NB4 (cell line): ENCODE measurements at places on chromosomes 1 and 21.

- peak; percentile 85 for DNase-seq
Measured at GRCh38 chr1:59692591-59692990, 122.2 kb upstream of the HOOK1 start.

- DNase-seq: peak; percentile 33
Measured at GRCh38 chr1:216750031-216750627, 26.9 kb upstream of the ESRRG start.

GRCh38 chr1:65211331-65211730 is 63.3 kb downstream of the AK4 start:
- no peak for DNase-seq

DNA sequence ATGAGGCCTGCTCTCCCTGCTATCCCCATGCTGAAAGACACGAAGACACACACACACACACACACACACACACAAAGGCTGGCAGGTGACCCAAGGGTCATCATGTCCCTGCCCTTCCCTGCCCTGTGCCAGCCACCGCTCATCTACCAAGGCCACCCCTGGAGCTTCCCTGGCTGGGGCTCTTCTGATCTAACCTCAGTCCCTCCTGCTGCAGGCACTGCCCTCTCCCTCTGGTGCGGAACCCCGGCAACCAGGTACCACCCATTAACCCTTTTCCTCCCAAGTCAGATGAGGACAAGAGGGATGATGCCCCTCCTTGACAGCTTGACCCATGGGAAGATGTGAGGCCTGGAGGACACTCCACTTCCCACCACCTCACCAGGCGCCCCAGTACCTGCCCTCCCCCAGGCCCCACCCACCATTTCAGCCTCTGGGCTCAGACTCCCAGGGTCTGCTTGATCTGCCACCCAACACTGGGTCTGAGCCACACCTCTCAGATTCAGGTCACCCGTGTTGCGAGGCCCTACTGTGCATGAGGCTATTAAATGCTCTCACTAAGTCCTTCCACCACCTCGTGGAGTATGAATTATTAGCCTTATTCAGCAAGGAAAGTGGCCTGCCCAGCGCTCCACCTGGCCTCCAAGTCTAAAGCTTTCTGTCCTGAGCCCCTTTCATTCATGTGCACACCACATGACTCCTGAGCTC is 2.5 kb downstream of the SDC3 start:
- DNase-seq: no peak

DNA sequence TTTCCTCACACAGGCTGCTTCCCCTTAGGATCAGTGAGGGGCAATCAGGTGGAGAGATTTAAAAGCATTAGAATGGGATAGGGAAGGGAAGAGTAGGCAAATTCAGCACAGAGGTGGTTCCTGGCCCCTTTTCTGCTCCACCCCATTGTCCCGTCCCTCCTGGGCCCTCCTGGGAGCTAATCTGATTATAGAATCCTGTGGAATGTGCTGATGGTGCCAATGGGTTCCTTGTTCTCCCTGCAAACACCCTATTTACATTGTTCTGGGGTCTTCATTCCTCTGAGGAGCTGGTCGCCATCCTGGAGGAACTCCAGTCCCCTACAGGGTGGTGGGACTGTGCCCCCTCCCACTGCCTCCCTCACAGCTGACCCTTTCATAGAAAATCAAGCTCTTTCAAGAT is 34.4 kb upstream of the LRP8 start:
- no peak for DNase-seq

GRCh38 chr1:209583408-209583807 is at the start of gene CAMK1G:
CAMK1G (plus strand) TSS chr1:209583714; CDS start chr1:209594984, 11,270 bp downstream.
- no peak for DNase-seq

DNA sequence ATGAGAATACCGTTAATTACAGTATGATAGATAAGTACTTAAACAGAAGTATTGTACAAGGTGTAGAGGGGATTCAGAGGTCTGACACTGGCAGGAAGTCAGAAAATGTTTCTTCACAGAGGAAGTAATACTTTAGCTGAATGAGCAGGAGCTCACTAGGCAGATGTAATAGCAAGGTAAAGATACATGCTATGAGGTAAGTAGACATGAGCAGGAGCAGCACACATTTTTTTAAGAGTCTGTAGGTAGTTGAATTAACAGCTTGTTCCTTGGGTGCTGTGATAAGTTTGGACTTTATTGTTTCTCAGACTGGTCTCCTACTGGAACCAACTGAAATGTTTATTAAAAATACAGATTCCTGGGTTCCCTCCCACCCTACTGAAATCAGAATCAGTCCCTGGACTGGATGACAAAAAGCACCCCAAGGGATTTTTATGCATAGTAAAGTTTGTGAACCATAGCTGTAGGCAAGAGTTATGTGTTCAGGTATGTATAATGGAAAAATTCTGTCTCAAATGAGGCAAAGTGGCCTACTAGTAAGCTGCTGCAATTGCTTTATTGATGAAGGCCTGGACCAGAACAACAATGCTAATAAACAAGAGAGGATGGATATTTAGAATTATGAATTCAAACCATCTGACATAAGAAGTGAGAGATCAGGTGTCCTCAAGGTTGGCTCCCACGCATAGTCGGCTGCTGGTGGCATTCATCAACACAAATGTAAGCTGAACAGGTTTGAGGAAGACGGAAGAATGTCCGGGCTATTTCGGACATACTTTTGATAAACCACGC is 902 bp downstream of the AP4B1 start:
- peak; percentile 40 for DNase-seq

- DNase-seq: no peak
Measured at GRCh38 chr1:38135625-38136414, 89.2 kb upstream of the POU3F1 start.

DNA sequence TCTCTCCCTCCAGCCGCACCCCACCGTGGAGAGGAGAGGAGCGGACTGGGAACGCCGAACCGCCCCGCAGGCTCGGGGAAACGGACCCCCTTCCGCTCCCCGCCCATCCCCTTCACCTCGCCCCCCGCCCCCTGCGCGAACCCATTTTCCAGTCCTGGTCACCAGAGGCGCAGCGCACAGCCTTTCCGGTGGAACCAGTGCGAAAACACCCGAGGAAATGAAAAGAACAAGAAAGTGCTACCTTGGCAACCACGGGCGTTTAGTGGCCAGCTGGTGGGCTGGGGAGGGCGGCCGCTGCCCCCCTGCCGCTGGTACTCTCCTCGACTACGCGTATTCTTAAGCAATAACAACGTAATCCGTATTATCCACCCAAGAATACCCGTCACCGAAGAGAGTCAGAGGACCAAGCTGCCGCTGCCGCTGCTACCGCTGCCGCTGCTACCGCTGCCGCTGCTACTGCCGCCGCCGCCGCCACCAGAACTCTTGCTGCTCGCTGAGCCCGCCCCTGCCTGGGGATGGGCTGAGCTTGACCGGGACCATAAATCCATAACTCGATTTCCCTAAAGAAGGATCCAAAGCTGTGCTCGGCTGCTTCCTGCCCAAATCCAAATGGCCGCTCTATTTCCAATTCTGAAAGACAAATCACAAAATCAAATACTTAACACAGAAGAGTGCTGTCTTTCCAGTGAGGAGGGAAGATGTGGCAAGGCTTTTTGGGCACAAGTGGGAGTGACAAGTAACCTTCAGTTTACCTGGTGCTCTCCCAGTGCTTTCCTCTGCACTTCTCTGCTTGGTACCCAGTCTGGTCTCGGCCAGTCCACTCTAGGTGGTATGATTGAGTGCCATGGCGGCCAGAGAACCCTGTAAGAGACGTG is 125.2 kb upstream of the DPYD start:
- no peak for DNase-seq

DNA sequence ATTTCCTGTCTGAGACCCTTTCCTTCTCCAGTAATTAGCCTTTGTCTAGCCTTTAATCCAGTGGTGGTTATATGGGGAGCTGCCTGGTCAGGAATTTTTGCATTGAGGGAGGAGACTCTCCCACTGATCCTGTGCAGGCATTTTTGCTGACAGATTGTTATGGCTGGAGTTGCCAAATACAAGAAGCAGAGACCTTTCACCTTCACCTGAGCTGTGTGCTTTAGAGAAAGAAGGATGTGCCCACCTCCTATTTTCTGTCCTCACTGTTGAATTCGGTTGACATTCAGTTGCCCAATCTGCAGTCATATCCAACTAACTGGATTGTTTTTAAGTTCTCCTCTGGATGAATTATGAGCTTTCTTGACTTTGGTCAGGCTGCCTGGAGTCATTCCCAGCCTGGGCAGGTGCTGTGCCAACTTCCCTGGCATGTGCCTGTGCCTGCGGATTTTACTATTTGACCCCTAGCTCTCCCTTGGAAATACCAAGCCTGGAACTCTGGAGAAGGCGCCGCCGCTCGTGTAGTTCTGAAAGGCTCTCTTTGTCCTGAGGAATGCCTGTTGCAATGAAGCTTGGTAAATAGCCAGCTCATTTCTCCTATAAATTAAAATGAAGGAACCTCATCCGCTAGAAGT is 143.9 kb downstream of the NOS1AP start:
- no peak for DNase-seq

DNA sequence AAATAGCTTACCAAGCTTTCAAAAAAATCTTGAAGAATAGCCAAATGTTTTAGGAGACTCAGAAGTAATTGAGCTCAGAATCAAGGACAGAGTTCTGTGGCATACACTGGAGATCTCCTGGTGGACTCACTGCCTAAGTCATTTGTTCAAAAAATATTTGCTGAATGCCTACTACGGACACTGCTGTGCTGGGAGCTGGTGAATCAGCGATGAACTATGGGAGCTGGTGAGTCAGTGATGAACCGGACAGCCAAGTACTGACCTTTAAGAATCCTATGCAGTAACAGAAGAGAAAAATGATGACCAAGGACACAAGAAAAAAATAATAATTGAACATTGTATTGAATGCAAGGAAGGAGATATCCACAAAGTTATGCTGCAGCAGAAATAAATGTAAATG is 717.9 kb upstream of the CXADR start:
- no peak for DNase-seq

GRCh38 chr1:188708795-188709535 is 1768.7 kb downstream of the BRINP3 start:
- DNase-seq: no peak

- DNase-seq: no peak
Measured at GRCh38 chr1:227884370-227885134, 63.2 kb downstream of the WNT9A start.

GRCh38 chr1:55050283-55050682 is 10.9 kb downstream of the PCSK9 start:
- no peak for DNase-seq

DNA sequence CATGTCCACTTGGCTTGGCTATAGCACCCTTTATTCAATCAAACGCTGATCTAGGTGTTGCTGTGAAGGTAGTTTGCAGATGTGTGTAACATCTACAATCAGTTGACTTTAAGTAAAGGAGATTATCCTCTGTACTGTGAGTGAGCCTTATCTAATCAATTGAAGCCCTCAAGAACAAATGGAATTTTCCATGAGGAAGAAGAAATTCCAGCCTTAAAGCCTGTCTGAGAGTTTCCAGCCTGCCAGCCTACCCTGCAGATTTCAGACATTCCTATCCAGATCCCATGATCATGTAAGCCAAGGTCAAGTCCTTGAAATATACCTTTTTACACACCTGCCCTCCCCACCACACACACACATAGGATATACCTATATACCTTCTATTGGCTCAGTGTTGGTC is 696.7 kb downstream of the MRPL39 start:
- DNase-seq: no peak

DNA sequence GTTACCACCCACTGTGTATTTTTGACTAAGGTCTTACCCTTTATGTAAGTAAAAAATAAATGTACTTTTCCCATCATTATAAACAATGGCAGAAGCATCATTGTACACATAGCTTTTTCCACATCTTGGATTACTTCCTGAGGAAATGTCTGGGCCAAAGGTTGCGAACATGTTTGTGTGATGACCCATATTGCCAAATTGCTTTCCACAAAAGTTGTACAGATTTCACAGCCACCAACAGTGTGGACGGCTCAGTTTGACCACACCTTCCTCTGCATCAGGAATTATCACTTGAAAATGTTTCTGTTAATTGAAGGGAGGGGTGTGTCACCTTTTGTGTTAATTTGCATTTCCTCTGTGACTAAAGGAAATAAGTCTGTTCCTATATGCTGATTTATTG is 25.7 kb downstream of the AKNAD1 start:
- DNase-seq: no peak

DNA sequence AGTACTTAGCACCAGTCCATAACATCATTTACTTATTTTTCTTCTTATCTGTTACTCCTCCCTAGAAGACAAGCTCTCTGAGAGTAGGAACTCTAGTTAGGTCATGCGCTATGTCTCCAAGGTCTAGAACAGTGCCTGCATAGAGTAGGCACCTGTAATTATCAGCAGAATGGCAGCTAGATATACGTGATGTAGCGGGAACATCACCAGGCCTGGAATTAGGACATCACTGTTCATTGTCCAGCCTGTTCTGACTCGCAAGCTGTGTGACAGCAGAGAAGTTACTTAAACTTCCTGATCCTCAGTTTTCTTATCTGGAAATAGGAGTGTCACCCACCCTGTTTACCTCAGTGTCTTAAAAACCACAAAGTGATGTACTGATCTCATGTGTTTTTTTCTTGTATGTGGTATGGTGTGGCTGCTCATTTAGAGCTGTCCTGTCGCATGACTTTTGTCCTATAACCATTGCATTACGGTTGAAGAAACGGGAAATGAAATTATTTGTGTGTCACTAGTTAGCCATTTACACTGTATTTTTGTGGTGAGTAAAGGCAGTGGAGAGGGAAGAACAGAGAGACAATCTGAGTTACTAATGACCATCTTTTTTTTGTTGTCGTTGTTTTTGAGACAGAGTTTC is 37.1 kb upstream of the EXO1 start:
- DNase-seq: no peak

DNA sequence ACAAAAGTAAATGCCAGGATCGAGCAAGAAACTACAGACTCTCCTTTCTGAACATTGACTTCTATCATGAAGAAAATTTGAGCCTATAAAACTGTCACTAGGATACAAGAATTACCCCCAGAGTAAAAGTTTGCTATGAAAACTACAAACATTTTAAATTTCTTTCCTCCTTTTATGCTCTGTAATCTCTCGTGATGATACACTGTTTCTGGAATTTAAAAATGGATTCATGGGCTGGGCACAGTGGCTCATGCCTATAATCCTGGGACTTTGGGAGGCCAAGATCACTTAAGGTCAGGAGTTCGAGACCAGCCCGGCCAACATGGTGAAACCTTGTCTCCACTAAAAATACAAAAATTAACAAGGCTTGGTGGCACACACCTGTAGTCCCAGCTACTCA is 181.3 kb downstream of the ZNF281 start:
- no peak for DNase-seq

DNA sequence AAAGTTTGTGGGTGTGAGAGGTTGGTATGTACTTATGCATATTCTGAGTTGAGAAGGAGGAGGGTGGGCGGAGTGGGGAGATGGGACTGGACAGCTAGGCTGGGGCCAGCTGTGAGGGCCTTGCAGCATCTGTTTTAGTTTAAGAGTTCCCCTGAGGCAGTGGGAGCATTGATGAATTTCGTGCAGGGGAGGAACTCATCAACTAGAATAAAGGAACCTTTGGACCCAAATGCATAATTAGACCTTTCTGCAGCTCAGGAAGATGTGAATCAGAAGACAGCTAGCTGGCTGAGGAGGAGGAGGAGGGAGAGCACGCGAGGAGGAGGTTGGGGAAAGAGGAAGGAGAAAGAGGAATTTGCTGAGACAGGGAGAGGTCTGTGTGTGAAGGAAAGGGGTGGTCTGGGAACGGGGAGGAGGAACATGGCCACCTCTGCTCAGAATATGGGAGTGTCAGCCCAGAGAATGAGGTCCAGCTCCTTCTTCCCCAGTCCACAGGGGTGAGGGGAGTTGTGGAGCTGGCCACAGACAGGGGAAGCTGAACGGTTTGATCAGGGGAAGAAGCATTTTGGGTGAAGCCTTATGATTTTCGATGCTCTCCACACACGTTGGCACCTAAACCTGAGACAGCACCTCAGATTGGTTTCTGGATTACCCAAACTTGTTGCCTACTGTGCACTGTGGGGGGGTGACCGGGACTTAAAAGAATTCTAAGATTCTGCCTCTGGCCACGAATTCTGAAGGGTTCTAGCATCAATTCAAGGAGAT is 27.7 kb downstream of the MYOG start:
- DNase-seq: peak; percentile 54
